ENCODE measurements at places on chromosomes 2 and 18.

- DNase-seq = no peak
These were observed 34.9 kb downstream of the CIB4 start for GRCh38 chr2:26605999-26606846.

DNA sequence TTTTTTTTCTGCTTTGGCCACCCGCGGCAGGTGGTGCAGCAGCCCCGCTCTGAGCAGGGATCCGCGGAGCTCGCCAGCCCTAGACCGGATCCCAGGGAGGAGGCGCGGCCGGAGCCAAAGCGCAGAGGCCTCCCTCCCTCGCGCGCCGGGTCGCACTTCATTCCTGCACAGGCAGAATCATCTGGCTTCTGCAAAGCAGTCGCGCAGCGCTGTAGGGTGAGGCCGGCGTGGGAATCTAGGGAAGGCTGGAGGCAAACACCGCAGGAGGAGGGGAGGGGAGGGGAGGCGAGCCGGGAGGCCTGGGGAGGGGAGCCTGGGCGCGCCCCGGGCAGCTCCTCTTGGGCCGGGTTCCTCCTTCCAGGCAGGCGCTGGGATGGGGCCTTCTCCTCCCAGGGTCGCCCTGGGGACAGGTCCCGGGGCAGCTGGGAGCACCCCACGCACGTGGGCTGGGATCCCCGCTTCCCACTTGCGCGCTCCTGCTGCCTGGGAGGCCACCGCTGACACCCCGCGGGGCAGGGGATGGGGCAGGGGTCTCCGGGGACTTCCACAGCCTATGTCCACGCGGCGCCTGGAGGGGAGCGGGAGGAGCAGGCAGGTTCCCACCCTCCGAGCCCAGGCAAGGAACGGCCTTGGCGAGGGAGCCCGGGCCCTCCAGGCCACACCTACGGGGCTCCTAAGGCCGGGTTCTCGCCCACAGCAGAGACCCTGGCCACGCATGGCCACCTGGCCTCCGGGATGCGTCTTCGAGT is 45.0 kb downstream of the MBP start:
- no peak for DNase-seq

- no peak for DNase-seq
These were observed 199.4 kb downstream of the SATB2 start for GRCh38 chr2:199258291-199258690.

GRCh38 chr2:18167871-18168270 is 289.4 kb downstream of the KCNS3 start:
- DNase-seq = no peak

DNA sequence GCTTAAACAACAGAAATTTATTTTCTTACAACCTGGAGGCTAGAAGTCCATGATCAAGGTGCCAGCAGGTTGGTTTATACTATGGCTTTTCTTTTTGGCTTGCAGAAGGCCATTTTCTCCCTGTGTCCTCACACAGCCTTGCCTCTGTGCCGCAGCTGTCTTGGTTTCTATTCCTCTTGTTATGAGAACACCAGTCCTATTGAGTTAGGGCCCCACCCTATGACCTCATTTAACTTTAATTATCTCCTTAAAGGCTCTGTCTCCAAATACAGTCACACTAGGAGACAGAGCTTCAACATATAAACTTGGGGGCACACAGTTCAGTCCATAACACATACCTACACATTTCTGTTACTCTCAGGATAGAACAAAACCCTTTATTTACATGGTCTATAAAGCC is 17.3 kb upstream of the RHOB start:
- no peak for DNase-seq

GRCh38 chr2:41806286-41806685 is 241.5 kb upstream of the PKDCC start:
- no peak for DNase-seq

DNA sequence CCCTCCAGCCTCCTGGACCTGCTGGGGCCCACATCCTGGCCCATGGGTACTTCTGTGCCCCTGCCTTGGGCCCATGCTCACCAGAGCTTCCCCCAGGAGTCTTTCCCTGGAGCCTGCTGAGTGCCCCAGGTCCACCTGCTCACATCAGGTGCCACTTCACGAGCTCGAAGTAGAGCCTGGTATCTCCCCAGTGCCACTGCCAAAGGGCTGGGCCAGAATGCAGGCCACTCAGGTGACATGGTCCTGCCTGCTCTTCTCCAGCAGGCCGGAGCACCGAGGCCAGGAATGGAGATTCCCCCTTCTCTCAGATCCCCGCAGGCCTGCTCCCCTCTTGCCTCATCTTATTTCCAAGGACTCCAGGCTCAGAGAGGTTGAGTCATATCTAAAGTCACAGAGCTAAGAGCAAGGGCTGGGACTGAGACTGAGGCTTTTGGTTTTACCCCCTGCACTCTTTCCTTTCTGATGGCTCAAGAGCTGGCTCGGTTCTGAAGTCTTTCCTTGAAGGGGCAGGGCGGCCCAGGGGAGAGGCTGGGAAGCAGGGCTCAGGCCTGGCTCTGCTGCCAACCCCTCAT is 79.2 kb downstream of the HS1BP3 start:
- DNase-seq = no peak

DNA sequence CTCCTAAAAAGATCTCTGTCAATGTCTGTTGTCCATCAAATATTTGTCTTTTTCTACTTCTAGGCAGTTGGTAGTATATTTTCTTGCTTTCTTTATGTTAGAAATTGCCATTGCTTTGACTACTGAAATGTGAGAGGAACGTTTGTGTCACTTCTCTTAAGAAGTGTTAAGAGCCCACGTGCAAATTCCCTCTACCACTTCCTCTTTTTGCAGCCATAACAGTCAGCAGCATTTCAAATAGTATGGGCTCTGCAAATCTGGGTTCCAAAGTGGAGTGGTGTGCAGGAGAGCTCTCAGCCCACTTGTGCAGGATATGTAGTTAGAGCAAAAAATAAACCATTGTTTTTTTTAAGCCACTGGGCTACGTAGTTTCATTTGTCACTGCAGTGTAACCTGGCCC is 314.0 kb downstream of the MEIS1 start:
- no peak for DNase-seq

DNA sequence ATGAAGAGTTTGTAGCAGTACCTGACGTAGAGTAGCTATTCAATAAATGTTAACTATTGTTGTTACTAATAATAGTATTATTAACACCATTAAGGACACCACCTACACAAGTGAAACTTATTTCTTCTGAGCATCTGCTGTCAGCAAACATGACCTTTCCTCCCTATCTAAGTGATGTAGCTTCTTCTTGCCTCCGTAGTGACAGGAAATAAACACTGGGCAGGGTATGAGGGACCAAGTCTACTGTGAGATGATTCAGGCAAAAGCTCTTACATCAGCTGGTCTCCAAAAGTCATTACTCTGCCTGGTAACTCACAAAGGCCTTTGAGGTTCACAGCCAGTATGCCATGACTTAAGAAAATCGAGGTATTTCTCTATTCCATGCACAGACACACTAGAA is 750.5 kb downstream of the CPS1 start:
- no peak for DNase-seq

DNA sequence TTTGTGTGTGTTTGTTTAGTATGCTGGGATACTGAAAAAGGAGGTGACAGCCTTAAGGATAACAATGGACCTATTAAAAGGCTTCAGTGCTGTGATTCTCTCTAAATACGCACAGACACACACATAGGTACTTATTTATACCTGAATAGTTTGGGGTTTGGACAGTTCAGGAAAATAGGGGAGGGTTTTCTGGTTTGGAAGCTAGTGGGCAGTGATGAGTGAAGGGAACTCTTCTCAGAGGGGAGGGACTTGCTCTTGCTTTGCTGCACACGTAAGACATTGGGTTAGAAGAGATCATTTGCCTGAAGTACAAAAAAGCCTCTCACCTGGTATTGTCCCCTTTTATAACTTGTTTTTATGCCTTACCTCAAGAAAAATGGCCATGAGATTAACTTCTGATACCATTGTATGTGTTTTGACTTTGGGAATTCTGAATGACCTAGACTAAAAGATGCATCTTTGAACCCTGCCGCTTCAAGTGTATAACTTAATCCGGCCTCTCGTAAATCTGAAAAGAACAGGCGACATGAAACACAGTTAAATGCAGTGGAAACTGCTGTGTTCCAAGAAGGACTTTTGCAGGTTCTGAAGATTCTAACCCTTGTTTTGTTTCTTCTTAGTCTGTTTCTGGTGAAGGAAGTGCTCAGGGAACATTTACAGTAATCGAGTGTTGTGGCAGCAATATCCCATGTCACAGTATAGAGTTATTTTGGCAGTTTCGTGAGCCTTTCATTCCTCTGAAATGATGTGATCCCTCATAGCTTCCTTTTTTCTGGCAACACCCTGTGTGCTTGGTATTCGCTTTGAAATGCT is 2.5 kb downstream of the CRIM1 start:
- DNase-seq = peak; percentile 66

GRCh38 chr18:58785171-58785805 is 79.4 kb upstream of the ZNF532 start:
- peak; percentile 86 for DNase-seq

DNA sequence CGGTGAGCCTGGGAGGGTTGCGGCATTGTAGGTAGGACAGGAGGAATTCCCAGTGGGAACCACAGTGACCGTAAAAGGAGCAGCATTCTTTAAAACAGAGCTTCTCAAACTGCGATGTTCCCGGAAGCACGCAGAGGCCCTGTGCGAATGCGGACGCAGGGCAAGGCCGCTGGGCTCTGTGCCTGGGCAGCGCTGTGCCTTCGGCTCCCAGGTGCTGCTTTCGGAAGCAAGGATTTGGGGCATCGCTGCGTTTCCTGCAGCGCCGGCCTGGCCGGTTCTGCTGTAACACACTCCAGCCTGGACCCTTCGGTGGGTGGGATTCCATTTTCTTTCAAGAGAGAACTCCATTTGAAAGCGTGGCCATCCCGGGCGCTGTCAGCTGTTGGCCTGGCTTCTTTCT is 118.6 kb downstream of the PTGR3 start:
- no peak for DNase-seq

- DNase-seq = no peak
These were observed 5.4 kb downstream of the CTAGE1 start for GRCh38 chr18:22412176-22412911.

DNA sequence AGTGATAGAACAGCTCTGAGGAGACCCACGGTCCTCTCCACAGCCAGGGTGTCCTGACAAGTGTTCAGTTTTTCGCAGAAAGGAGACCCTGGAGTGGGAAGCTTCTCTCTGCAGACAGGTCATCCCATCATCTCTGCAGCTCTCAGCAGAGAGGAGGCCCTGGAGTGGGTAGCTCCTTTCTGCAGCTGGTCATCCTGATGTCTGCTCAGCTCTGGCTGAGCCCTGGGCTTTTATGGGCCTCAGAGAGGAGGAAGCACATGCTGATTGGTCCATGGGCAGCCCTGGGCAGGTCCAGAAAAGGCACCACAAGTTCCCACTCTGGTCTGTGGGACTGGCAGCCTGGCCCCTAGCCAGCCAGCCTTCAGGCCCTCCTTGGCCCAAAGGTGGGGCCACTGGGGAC is 72.3 kb upstream of the ST3GAL5 start:
- no peak for DNase-seq

DNA sequence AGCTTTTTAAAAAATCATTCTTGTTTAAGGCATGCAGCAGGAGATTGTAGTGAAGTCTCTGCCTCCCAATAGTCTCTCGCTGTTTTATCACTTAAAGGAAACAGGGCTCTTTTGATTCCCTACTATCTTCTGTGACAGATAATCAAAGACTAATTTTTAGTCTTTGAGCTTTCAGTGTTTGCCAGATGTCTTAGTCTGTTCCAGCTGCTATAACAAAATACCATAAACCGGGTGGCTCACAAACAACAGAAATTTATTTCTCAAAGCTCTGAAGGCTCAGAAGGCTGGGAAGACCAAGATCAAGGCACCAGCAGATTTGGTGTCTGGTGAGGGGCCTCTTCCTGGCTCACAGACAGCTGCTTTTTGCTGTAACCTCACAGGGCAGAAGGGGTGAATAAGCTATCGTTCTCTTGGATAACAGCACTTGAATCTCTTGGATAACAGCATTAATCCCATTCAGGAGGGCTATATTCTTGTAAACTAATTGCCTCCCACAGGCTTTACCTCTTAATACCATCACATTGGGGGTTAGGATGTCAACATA is 37.8 kb upstream of the STAT4 start:
- DNase-seq = no peak

GRCh38 chr2:173347305-173348168 is 7.1 kb upstream of the CDCA7 start:
- DNase-seq = no peak

DNA sequence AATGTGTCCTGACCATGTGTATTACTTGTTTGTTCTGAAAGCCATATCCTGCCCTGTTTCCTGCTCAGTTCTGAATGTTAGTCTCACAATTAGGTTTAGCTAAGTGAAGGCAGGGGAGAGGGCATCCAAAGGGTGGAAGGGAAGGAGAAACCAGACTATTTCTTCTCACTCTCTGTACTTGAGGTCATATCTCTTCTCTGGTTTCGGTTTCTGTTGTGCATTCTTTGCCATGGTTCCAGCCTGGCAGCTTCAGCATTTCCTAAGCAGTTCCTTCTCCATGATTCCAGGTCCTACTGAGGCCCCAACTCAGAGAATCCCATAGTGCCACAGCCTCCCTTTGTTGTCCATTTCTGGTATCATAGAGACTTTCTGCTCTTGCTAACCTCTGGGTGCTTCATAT is 40.3 kb upstream of the HNMT start:
- DNase-seq = no peak

DNA sequence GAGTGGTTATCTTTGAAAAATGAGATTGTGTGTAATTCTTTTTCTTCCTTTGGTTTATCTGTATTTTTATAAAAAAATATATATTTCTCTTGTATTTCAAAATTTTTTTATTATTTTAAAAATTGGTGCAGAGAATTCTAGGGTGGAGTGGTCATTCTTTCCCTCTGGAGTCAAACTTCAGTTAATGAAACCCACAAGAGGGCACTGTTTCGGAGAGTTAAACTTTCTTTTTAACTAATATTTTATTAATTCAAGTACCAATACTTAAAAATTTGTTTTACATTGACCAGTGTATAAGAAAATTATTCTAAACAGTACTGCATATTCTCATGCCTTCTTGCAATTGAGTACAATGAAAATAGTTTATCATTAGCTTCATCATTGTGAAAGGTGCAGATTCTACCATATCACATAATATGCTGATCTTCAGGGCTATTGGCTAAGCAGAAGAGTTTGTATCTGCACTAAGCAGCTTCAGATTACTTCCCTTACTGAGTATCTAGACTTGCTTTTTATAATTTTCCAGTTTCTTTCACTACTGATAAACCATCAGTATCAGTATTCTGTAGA is 50.1 kb downstream of the HS1BP3 start:
- DNase-seq = no peak

GRCh38 chr2:20617892-20618467 is 32.9 kb downstream of the HS1BP3 start:
- DNase-seq = peak; percentile 98

DNA sequence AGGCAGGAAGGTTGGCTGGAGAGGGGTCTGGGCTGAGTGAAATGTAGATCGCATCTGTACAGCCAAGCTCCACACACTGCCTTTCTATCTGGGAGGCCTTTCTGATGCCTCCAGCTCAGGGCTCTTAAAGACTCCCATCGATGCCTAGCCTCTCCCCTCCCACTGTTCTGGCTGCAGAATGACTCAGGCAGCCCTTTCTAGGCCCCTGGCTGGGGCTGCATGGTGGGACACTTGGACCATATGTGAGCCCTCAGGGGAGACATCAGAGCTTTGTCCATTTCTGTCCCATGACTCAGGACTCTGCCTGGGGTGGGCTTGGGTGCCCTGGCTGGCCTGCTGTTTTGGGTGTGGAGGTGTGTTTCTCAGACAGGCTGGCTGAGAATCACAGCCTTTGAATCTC is 101.3 kb downstream of the CELF4 start:
- DNase-seq = no peak

- no peak for DNase-seq
These were observed 125.8 kb downstream of the MEIS1 start for GRCh38 chr2:66560683-66561082.
